ENCODE measurements at places on chromosomes 2 and 18.

GRCh38 chr2:238793306-238793705 lies 54.6 kb upstream of the TWIST2 start:
- no peak for DNase-seq

- DNase-seq = no peak
Measured at GRCh38 chr2:140882671-140883620, 1247.9 kb downstream of the LRP1B start.

GRCh38 chr2:60470340-60470739 lies 83.1 kb downstream of the BCL11A start:
- DNase-seq = no peak

DNA sequence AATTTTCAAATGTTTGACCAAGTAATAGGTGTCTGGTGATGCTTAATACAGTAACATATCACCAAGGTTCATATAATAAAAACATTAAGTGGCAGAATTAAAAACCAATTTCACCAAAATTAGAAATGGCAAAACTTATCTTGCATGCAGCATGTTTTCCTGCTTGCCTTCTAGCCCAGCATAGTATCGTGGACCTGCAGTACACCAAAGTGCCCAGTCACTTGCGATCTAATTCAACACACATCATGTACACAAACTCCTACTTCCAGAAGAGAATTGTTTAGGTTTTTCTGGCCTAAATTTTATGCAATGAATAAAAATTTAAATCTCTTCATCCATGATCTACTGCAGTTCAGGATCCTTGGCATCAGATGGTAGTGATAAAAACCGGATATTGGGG lies 28.9 kb downstream of the LPIN2 start:
- DNase-seq = no peak

DNA sequence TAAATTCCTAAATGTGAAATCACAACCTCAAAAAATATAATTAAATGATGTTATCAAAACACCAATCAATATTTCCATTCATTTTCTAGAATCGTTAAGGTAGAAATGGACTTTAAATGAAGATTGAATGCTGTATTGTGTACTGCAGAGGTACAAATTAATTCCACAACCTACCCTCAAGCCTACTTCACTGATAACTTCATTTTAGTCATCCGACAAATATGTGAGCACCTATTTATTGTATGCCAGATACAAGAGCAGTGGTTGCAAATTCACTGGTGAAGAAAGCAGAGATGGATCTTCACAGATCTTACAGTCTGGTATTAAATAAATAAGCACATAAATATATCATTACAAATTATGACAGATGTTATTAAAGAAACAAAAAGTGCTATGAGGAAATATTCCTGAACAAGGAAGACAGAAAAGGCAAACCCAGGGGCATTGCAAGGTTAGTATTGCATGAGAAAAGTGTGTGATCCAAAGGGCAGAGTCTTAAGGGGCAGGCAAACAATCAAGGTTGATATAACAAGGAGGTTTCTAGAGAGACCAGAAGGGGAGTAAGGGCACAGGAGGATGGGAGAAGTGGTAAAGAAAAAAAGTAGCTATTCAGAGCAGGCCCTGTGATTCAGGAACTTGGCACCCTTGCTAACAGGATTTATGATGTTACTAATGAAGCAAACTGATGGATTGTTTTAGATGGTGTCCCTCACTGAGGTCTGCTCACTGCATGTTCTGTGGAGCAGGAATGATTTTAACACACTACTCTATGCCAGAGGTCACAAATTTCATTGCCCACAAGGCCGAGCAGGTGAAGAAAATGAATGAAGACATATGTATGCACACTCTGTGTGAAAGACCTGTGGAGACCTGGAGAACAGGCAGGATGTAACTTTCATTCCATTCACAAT lies 128.0 kb upstream of the CCDC150 start:
- DNase-seq = no peak

DNA sequence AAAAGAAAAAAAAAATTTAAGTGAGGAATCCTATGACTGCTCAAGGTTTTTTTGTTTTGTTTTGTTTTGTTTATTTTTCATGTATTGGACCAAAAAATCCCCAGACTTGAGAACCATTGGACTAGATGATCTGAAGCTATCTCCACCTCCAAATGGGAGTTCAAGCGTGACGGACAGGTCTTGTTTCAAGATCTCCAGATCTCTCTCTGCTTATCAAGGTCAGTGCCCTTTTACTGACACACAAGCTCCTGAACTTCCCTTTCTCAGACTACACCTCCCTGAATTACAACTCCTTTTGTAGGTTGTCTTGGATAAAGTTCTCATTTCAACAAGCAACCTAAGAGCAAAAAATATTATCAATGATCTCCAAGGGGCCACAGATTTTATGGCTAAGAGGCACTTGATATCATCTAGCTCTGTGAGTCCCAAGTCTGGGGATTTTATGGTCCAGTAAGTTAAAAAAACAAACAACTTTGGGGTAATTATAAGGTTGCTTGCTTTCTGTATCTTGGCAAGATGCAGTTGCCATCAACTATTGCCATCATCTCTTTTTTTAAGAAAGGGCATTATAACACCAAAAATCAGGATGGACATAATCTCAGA lies 396.0 kb upstream of the ATP5MC3 start:
- no peak for DNase-seq

DNA sequence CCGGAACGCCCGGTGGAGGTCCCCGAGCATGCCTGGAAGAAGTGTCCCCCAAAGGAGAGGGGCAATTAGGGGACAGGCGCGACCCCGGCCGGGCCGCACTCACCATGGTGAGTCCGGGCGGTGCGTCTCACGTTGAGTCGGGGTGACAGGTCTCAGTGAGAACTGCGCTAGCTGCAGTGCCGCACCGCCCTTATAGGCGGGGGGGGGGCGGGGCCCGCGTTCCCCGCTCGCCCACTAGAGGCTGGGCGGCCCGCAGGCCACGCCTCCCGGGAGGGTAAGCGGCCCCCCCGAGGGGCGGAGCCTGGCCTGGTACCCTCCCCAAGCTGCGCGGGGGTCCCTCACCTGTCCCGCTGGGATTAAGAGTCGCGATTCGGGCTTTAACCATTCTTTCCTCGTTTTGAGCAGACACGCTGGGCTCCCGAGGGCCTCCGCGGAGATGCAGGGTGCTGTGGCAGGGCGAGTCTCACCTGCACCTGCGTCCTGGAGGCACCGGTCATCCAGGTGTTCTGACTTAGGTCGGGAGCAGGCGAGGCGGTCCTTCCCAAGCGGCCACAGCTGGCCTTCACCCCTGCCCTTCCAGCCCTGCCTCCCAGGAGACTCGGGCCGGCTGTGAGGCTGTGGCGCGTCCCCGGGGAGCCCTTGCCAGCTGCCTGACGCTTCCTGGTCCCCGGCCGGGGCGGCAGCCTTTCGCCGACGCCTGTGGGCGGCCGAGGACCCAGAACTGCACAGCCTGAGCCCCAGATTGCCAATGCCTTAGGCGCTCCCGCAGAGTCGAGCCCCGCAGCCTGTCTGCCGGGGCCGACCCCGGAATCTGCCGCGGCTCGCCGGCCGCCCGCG lies at the start of gene TUBA4A:
Gene TUBA4A (minus strand): TSS at position 166 of the 837 bp plus-strand sequence. CDS start 60 bp downstream, at position 106.
- DNase-seq = peak; percentile 91

GRCh38 chr2:157898591-157898996 lies 22.5 kb upstream of the ACVR1 start:
- peak; percentile 82 for DNase-seq

DNA sequence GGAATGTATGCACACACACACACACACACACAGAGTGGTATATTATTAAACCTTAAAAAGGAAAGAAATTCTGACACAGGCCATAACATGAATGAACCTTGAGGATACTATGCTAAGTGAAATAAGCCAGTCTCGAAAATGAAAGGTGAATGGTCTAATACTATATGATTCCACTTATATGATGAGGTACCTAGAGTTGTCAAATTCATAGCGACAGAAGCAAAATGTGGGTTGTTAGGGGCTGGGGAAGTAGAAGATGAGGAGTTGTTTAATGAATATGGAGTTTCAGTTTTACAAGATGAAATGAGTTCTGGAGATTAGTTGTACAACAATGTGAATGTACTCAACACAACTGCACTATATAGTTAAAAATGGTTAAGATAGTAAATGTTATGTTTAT lies 118.1 kb downstream of the ABCA12 start:
- peak; percentile 6 for DNase-seq

GRCh38 chr18:21167641-21168377 lies 56.2 kb upstream of the ROCK1 start:
- no peak for DNase-seq

GRCh38 chr2:47499621-47500309 lies 96.8 kb downstream of the MSH2 start:
- no peak for DNase-seq

GRCh38 chr2:144950899-144951560 lies 431.1 kb upstream of the ZEB2 start:
- DNase-seq = no peak

DNA sequence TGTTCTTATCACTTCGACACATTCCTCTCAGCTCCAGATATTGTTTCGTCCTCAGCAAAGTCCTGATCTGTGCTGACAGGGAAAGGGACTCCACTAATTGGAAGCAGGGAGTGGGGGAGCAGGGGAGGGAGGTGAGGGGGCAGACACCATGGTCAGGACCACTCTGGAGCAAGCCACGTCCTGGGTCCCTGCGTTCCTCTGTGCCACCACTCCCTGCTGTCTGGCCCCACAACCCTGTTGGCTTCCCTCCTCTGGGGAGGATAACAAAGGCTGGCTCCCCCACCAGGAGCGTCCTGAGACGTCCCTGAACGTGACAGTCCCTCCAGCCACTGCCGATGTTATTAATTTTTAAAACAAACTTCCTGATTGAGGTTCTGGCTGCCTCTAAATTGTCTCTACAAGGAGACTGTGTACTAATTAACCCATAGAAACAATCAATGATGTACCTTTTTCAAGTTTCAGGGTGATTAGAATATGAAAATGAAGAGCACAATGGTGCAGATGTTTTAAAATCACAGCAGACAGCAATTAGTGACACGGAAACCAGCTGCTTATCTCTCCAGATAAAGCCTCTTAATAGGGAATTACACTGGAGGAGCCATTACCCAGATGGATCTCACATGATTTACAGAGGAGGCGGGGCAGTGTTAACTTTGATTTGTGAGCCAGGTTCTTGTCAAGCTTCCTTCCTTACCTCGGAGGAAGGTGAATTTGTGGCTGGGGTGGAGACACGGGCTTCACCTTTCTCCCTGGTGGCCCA lies 257.5 kb downstream of the SETBP1 start:
- DNase-seq = no peak

GRCh38 chr2:168060986-168061750 lies 186.2 kb downstream of the STK39 start:
- no peak for DNase-seq

GRCh38 chr2:55511508-55512124 lies 7.9 kb upstream of the CFAP36 start:
- DNase-seq = no peak

GRCh38 chr2:161905389-161906046 lies 168.5 kb downstream of the DPP4 start:
- DNase-seq = peak; percentile 58

DNA sequence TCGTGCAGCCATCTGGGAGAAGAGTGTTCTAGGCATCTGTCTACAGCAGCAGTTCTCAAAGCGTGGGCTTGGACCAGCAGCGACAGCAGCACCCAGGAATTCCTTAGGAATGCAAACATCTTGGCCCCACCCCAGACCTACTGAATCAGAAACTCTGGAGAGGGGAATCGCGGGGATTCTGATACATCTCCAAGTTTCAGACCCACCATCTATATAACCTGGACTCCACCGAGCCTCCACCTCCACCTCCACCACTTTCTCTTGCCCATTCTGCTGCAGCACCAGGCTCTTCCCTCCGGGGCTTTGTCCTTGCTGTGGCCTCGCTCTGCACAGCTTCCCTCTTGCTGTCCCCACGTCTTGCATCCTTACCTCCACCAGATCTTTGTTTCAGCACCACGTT lies 256.4 kb downstream of the BCL2 start:
- DNase-seq = no peak

DNA sequence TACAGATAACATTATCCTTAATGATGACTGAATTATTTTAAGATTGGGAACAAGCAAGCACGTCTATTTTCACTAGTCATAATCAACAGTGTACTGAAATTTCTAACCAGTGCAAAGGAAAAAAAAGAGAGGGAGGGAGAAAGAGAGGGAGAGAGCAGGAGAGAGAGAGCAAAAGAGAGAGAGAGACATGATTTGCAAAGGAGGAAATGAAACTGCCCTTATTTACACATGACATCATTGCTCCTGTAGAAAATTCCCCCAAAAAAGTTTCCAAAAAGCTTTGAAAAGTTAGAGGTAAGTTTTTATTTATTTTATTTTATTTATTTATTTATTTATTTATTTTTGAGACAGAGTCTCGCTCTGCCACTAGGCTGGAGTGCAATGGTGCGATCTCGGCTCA lies 355.3 kb upstream of the CELF4 start:
- no peak for DNase-seq

DNA sequence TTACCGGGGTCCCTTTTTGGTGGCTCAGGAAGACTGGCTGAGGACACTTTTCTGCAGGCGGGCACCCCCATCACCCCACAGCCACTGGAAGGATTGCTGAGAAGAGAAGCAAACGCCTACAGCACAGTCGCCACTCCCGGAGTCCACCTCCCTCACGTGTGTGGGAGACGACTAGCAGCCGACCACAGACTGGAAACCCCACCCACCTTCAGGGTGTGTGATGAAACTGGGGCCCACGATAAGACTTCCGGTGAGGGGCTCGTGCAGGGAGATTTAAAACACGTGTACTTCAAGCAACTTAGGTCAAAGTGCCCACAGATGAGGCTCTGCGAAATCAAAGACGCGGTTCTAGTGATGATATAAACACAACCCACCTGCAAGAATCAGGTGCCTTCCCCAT lies 26.3 kb downstream of the MBP start:
- peak; percentile 81 for DNase-seq

- no peak for DNase-seq
Measured at GRCh38 chr2:198254536-198255090, 450.2 kb downstream of the PLCL1 start.

DNA sequence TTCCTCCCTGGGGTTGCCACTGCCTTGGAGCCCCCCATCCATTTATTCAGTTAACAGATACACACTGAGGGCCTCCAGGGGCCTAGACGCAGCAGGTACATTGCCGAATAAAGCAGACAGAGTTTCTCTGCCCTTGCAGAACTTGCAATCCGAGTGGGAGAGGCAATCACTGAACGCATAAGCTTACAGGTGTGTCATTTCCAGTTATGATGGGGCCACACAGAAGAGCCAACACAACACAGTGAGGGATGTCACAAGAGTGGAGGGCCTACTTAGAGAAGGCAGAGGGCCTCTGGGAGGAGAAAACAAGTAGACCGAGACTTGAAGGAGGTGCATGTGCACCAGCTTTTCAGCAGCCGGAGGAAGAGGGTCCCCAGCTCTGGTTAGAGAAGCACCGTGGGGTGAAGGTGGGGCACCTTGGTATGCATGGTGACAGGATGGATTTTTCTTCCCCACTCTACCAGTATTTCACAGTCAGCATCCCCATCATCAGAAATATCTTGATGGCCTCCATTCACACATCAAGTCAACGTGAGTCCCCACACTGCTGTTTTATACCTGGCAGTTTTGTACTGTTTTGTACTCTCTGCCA lies 150.9 kb downstream of the SMAD7 start:
- no peak for DNase-seq
